ENCODE measurements at places on chromosomes 11 and 22. TPM values are rescaled to one million over a fixed set of nuclear protein-coding genes. Genes with fewer than 3 reads are reported as not detected.

C11orf91 gene
- total RNA-seq = not detected

CD3D gene
- total RNA-seq = 84.1 TPM

CDC42BPG gene
- 10.7 TPM for total RNA-seq

CHRM4 gene
- 2.2 TPM for total RNA-seq

C11orf42 gene
- total RNA-seq = not detected

MUC2 gene
- total RNA-seq = not detected

CLDN5 gene
- total RNA-seq = not detected

MS4A8 gene
- not detected for total RNA-seq

PLAAT3 gene
- 34.1 TPM for total RNA-seq

CARNS1 gene
- 25.0 TPM for total RNA-seq
